Stimulated activated CD8-positive, alpha-beta memory T cell treated with anti-CD3 and anti-CD28 coated beads, Interleukin-4, amount 100 ng/mL, for 1 hour (primary cell): ENCODE measurements at places on chromosomes 5 and 9.
A peak's percentile ranks its signal among the peaks of the same experiment; 100 is the strongest.

- DNase-seq, result no peak
These were observed 64.6 kb downstream of the ABLIM3 start for GRCh38 chr5:149205625-149206523.

GRCh38 chr9:91734371-91734981, 215.6 kb downstream of the ROR2 start:
- peak; percentile 20 for DNase-seq

GRCh38 chr5:72584466-72584865, 77.3 kb upstream of the ZNF366 start:
- DNase-seq, result no peak

- DNase-seq, result no peak
These were observed 23.7 kb downstream of the MAN2A1 start for GRCh38 chr5:109713453-109713852.

GRCh38 chr5:80698369-80698768, 43.6 kb upstream of the DHFR start:
- DNase-seq, result no peak

DNA sequence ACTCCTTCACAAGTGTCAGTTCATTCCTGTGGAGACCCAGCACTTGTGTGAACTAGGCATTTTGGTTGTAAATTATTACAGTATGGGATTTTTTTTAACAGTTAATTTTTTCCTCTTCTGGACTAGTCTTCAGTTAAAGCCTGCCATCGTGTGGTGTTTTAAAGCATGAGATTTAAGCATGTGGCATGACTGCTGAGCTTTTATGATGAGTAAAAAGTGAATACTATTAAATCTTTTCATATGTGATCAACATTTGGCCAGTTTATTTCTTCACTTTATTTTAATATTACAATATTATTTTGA, 25.0 kb downstream of the LMNB1 start:
- DNase-seq, result no peak

- DNase-seq, result no peak
These were observed 596 bp downstream of the TEK start for GRCh38 chr9:27109621-27110020.

- no peak for DNase-seq
These were observed 78.0 kb upstream of the FBXL7 start for GRCh38 chr5:15421921-15422412.

DNA sequence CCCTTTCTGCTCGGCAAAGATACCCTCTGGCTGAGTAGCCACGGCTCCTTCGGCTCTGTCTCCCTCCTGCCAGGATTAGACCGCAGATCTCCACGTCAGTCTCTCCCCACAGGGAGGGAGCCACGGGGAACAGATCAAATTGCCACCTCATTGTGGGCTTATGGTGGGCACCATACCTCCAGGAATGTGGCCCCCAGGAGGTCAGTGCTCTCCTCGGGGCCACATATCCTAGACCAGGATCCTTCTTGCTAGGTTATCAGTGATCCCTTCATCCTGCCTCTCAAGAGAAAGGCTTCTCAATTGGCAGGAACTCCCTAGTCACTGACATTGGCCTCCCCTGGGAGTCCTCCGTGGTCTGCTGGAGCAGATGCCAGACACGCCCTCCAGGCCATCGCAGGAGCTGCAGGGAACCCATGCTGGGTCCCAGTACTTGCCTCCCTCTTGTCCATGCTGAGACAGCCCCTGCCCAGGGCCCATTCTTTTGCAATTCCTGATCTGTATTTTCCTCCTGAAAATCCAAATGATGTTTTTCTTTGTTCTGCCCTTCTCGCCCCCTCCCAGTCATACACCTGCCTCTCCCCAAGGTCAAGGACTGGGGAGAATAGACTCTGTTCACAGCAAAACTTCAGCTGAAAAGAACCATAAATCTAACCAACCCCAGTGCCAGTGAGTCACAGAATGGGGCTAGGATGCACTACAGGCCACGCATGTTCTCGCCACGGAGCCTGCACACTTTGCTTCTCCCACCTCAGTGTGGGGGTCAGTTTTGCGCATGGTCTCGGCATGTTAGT, 31.6 kb upstream of the ENHO start:
- DNase-seq, result no peak

DNA sequence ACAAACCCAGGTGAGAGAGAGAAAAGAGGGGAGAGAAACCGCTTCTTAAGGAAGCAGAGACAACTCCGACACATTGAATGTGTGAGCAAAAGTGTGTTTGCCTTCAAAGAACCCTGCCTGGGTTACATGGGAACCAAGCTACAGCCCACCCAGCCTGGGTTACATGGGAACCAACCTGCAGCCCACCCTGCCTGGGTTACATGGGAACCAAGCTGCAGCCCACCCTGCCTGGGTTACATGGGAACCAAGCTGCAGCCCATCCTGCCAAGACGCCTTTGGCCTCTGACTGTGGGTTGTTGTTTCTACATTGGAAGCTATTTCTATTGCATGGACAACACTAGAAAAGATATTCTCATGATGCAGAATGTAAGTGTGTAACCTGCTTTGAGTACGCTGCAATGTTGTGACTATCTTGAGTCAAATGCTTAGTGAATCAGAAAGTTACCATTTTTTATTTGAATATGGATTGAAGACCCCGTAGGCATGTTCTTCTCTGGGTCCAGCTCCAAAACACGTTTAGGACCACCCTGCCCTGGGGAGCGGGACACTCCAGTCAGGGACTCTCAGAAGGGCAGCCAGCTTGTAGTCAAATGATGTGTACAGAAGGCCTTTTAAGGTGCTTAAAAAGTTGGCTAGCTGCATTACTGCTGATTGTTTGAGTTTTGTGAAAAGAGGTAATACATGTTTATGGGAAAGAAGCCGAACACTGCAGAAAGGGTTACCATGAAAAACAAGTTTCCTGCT, 39.1 kb upstream of the UNC5A start:
- DNase-seq, result no peak

DNA sequence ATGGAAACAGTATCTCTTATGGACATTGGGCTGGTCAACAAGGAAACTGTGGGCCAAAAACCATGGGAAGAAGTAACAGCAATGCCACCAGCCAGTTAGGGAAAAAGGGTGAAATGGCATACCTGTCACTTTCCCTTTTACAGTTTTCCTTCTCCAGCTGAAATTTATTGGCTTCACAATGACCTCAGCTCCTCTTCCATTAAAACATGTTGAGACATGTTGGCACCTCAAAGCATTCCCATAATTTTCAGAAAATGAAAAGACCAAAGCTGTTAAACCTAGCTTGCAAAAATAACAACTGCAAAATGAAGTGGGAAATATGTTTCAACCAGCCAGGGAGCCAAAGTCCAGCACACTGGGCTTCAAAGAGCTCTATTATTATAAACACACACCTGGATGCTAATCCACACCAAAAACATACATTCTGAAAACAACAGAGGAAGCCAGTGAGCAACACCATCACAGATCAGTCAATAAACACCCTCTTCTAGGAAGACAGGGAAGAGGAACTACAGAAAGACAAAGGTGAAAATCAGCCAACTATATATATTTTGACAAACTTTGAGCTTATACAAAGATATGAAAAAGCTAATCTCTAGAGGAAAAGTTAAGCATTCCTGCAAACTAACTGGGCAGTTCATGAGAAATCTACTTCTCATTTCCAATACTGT, 78.4 kb upstream of the PTGER4 start:
- DNase-seq, result no peak

DNA sequence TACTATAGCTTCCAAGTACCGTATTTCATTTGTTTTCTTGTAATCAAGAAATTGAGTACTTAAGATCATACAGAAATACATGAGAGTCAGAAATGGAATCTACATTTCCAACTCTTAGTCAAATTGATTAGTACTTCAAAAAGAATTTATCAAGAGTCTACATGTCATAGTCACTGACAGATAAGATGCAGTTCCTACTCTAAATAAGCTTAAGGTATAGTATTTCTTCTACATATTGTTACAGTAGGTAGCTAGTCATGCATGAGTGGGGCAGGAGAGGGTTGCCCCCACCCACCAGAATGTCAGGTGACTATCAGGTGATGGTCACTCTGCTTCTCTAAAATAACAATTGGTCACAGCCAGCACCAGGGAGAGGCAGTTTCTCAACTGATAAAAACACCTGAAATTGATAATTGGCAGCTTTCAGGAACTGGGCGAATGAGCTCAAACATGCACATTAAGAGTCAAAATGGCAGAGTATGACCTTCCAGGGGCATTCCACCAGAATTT, 2.9 kb downstream of the BAAT start:
- no peak for DNase-seq

DNA sequence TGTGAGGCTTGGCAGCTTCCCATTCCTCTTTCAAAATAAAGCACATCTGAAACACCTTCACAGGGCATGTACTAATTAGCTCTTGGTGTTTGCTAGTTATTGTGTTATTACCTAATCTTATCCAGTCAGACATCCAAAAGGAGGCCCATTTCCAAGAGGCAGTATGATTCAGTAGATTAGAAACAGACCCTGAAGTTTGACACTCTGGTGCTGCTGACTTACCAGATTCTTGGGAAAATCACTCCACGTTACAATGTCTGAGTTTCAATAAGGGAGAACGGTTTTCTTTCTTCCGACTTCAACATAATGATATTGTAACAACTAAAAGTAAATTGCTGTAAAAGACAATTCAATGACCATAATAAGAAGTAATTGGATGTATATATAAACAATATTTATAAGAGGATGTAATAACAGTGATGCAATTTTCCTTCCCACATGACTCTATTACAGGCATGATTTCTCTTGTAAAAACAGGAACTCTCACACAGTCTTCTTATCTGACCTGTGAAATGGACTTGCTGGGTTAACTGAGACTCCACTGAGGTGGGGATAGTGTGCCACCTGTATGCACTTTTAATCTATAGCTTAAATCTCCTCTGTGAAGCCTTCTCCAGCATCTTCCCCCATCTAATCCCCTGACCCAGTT, 181.3 kb upstream of the ELL2 start:
- no peak for DNase-seq

- DNase-seq, result no peak
These were observed 67.6 kb upstream of the RANBP3L start for GRCh38 chr5:36369219-36369690.

- DNase-seq, result no peak
These were observed 117.2 kb downstream of the CDC42SE2 start for GRCh38 chr5:131381021-131381420.

GRCh38 chr9:14277244-14277643, 36.7 kb downstream of the NFIB start:
- DNase-seq, result no peak

DNA sequence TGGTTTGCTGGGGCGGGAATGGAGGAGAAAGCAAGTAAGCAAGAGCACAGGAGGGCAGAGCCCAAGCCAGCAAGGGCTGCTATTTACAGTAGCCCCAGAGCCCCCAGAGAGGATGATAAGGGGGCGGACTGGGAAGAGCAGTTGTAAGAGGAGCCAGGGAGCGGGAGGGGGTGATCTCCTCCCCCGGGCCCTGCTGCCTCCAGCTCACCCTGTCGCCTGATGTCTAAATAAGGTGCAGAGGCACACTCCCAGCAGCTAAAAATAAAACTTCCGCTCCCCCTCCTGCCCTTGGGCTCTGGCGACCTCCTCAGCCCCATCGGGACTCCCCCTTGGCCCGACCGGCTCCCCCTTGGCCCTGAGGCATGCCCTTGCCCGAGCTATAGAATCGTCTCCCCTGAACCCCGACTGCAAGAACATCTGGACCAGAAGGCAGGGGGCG, 14.4 kb upstream of the CCDC69 start:
- no peak for DNase-seq

- no peak for DNase-seq
These were observed 184.3 kb downstream of the ARHGAP26 start for GRCh38 chr5:142954455-142954854.
